ENCODE measurements at places on chromosomes 5 and 9.
A peak's percentile ranks its signal among the peaks of the same experiment; 100 is the strongest.

GRCh38 chr5:170277867-170278281 lies 19.7 kb downstream of the LCP2 start:
- peak; percentile 32 for DNase-seq

- DNase-seq: no peak
Observed at GRCh38 chr5:149365418-149365817, 7.6 kb downstream of the PCYOX1L start.

GRCh38 chr5:170319301-170319700 lies 21.7 kb upstream of the LCP2 start:
- DNase-seq: no peak

- no peak for DNase-seq
Observed at GRCh38 chr5:144395704-144396103, 225.0 kb downstream of the KCTD16 start.

DNA sequence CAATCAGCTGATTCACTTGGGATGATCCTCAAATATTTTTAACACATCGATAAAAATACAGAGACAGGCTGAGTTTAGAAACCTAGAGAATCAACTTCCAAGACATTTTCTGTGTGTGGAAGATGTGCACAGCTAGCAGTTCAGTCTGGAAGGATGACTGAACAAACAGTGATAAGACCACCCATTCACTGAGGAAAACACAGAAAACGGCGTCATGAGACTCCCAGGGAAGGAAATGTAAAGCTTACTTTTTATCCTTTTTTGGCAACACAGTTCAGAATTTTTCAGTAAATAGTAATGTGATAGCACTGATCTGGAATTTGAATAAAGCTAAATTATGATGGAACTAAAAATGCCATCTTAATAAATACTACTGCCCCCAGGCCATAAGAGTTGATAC lies 277.6 kb downstream of the SEMA5A start:
- no peak for DNase-seq

GRCh38 chr5:151018846-151019245 lies 1.5 kb upstream of the GPX3 start:
- DNase-seq: no peak

GRCh38 chr5:173625673-173626504 lies 9.4 kb upstream of the BOD1 start:
- DNase-seq: no peak

DNA sequence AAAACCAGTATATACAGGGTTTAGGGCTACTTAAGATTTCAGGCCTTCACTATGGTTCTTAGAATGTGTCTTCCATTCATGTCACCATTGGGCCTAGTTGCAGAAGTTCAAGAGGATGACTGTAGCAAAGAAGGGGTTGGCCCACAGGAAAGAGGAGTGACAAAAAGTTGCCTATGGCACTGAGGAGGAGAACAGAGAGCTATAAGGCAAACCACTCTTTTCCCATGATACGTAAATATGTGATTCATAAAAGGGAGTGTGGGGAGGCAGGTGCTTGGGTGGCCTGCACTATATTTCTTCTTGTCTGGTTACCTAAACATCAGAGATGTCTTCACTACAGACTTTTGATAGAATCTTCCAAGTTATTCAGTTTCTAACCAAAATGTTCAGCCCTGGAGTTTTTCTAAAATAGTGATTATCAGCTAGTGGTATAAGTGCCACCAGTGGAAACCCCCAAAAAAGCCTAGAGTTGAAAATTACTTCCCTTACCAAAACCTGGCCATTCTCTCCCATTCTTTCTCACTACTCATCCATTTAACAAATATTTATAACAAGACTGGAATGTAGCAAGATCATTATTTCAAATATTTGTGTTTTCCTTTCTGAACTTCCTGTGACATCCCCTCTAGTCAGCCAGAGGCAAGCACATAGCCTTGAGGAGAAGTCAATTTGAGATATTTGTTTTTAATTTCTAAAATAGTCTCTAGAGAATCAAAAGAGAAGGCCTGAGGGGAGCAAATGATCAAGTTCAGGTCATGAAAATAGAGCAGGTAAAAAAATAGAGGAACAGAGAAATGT lies 367.4 kb downstream of the EFNA5 start:
- DNase-seq: no peak

DNA sequence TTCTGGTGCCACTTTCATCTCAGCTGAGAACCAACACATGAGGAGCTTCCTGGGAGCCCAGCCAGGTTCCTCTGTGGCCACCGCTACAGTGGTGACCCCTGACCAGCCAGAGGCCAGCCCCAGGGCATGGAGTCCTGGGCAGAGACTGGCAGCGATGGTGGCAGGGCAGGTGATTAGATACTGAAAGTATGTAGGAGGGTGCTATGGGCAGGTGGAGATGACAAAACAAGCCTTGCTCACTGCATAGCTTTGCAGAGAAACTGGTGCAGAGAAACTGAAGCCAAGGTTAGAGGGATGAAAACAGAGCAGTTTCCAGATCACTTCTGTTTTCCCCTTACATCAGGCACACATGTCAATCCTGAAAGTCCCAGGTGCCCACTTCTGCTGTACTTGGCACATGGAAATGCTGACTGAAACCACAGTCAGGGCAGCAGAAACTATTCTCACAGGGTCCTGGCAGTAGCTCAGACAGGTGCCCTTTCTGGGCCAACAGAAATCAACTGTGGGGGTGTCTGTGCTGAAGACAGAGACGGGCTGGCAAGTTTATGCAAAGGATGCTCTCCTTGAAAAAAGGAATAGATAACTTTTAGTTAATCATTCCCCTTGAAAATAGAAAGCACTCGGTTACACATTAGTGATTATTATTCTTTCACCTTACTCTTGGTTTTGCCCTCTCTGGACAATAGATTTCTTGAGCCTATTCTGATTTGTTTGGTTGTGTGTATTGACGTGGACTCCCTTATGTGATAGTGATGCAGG lies 90.3 kb downstream of the ANKRD55 start:
- DNase-seq: no peak

- DNase-seq: peak; percentile 29
Observed at GRCh38 chr5:127320032-127320965, 29.7 kb downstream of the MEGF10 start.

- DNase-seq: no peak
Observed at GRCh38 chr5:135220394-135221186, 178.4 kb downstream of the MACROH2A1 start.

- no peak for DNase-seq
Observed at GRCh38 chr5:20833081-20833627, 845.2 kb upstream of the CDH18 start.

- DNase-seq: peak; percentile 29
Observed at GRCh38 chr5:114018186-114018585, 343.7 kb upstream of the KCNN2 start.

DNA sequence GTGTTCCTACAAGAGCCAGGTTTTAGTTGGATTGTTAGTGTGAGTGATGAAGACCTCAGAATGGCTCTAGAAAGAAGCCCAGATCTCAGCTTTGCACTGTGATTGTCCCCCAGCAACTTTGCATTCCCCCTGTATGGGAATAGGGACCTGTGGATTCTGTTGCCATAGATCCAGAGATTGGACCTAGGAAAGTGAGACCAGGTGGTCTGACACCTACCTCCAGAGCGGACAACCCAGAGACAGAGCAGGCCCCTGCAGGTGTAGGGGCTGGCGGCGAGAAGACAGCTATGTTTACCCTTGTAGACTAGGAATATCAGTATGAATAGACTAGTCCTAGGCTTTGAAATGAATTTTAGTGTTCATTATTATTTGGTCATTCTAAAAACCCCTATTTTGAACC lies 53.6 kb downstream of the IRF1 start:
- DNase-seq: no peak
